ENCODE measurements at places on chromosomes 11 and 22. TPM values are rescaled to one million over a fixed set of nuclear protein-coding genes. Genes with fewer than 3 reads are reported as not detected.

The RIMBP3B gene
- total RNA-seq = 0.07 TPM

DNA sequence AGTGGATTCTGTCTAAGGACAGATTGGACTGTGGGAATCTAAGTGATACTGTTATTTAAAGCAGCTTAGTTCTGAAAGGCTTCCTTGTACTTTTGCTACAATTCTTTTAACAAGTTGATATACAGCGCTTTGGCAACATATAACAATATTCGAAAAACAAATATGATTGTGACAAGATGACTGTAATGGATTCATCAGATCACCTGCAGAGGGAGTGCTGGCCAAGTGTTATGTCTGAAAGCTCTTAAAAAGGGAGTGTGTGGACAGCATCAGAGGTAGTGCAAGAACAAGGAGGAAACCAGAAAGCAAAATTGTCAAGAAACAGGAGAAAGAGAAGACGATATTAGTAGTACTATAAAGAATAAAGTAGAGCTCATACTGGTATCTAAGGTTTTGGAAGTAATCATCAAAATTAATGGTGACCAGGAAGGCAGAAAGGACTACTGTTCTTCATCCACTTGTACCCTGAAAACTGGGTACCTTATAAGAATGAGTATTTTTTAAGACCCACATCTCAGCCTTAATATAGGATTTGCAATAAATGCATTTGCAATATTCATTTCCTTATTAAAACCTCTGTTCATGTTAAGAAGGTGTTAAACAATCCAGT, 1112.0 kb upstream of the CCDC90B start:
- no peak for DNase-seq

- DNase-seq = no peak
Measured at GRCh38 chr22:37555029-37555428, 5.3 kb upstream of the CDC42EP1 start.

GRCh38 chr11:1727096-1727690, 23.2 kb downstream of the IFITM10 start:
- DNase-seq = no peak

DNA sequence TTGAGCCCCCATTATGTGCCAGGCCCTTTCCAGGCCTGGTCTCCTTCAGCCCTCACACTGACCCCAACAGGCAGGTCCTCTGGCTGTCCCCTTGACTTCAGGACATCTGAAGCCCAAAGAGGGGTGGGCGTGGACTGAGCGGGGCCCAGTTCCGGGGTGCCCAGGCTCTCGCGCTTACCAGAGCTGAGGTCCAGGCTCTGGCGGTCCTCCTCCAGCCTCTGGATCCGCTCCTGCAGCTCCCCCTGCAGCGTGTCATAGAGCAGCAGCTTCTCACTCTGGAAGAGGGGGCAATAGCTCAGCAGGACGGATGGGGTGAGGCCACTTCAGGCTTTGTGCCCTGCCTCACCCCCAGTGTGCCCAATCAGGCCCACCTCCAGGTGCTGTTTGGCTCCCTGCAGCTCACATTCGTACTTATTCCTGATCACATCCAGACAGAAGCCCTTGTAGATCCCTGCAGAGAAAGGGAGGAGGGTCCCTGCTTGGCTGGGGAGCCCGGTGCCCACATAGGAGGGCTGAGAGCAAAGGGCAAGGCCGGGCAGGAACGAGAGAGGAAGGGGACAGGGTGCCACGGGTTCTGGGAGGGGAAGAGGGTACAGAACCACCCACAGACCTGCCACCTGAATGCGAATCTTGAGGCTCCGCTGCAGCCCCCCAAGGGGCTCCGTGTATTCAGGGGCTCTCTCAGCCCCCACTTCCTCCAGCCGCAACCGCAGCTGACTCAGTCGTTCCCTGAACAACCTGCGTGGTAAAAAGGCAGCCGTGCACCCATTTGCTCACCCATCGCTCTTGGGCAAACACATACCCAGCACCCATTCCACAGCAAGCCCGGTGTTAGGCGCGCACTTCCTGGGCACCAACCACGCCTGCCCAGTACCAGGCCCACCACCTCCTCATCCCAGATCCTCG, 4.1 kb downstream of the BRMS1 start:
- no peak for DNase-seq

DNA sequence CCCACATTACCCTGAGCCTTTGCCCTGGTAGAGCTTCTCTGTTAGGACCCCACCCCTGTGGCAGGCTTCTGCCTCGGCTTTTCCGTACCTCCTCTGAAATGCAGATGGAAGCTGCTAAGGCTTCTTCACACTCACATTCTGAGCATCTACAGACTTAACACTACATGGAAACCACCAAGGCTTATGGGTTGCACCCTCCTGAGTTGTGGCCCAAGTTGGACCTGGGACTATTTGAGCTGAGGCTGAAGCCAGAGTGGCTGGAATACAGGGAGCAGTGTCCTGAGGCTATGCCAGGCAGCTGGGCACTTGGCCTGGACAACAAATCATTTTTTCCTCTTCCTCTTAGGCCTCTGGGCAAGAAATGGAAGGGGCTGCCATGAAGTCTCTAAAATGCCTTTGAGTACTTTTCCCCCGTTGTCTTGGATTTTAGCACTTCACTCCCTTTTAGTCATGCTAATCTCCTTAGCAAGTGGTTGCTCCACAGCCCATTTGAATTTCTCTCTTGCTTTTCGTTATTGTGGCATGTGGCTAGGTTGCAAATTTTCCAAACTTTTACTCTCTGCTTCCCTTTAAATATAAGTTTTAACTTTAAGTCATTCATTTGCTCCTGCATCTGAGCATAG, 114.8 kb upstream of the FIBIN start:
- no peak for DNase-seq

GRCh38 chr11:110473706-110474105, 44.0 kb downstream of the FDX1 start:
- DNase-seq = no peak

The KCNJ11 gene
- total RNA-seq = 1.3 TPM

GRCh38 chr11:71129624-71130023, 122.8 kb downstream of the SHANK2 start:
- DNase-seq = no peak
